ENCODE measurements at places on chromosomes 4 and X.

- no peak for DNase-seq
These were observed 43.1 kb downstream of the PPA2 start for GRCh38 chr4:105430811-105431210.

- DNase-seq = no peak
These were observed 39.1 kb upstream of the UCP1 start for GRCh38 chr4:140607852-140608251.

DNA sequence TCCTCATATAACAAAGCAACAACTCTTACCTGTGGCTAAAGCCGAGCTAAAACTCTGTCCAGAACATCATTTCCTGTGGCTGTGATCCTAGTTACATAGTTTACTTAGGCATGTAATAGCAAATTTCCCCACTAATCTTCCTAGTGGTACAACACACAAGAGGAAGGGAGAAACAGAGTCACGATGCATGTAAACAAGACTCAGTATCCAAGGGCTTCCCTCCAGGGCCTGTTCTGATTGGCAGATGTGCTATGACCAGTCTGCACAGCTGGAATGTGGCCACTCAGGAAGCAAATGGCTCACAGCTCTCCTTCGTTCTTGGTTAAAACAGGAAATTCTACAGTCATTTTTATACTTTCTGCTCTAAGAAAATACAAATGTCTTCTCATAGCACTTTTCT lies 49.2 kb upstream of the PRSS48 start:
- DNase-seq = no peak

DNA sequence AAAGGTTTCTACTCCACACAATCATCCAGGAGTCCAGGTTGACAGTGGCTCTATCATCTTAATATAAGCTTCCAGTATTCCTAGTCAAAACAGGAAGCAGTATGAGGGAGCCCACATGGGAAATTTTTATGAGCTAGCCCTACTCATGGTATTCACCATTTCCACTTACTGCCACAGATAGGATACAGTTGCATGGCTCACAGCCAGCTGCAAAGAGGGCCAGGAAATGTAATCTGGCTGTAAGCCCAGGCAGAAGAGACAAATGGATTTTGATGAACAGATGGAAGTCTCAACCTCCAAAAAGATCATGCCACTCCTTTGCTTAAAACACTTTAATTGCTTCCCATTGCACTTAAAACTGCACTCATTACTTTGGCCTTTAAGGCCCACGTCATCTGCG lies 150.6 kb downstream of the ADAMTS3 start:
- DNase-seq = no peak

GRCh38 chrX:40182615-40183014 lies 84.9 kb upstream of the BCOR start:
- DNase-seq = no peak

- DNase-seq = no peak
These were observed 20.1 kb downstream of the ACSL1 start for GRCh38 chr4:184805462-184806228.

DNA sequence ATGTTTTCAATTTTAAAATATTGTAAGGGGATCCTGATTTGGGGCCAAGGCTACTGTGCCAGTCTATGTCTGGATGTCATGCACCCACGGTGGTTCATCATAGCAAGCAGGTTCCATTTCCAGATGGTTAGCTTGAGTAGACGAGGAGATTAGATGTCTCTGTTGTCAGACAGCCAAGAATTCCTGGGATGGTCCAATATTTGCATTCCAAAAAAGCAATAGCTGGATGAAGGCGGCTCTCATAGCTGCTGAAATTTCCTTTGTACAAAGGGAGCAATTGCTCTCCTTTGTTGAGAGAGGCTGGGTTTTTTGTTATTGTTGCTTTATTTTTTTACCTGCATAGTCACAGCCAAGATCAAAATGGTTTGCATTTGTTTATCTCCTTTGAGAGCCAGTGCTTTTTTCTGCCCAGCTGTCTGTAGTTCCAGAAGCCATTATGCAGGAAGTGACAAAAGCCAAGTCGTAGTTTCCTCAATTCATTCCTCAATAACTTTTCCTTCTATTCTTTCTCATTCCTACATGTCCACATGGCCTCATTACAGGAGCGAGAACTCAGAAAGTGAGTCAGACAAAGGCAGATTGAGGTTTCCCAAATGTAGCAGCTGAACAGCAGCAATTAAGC lies 107.9 kb downstream of the MMRN1 start:
- DNase-seq = no peak

DNA sequence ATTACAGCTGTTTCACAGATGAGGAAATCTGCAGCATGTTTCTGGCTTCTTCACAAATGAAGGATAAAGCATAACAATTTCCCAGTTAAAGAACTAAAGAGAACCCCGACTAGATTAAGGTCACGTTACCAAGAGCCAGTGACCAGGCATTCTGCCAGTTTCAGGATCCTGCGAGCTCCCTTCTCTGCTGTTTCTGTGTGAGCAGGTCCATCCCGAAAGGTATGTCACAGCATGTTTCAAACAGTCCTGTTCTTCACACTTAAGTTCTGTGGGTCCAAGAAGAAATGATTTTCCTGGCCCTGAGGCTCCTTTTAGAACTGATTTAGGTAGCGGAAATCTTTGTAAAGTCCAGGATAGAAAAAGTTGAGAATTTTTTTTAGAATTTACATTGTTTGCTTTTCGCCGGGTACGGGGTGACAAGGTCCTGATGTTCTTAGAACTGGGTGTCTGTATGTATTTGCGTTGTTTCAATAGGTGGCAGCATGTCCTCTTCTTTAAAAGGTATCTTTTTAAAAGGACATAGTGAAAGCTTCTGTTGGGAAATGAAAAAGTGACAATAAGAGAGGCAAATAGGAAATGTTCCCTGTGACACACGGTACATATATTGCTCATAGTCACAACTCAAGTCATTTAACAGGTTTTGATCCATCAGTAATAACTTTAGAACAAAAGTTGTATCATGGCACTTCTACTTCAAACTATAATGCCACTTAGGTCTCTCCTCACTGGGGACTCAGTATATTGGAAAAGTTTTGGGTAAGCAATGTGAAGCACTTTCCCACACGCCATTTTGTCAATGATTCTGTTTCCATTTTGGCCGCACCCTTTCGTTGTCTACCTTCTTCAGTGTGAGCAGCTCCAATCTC lies 18.4 kb downstream of the IL21 start:
- no peak for DNase-seq

DNA sequence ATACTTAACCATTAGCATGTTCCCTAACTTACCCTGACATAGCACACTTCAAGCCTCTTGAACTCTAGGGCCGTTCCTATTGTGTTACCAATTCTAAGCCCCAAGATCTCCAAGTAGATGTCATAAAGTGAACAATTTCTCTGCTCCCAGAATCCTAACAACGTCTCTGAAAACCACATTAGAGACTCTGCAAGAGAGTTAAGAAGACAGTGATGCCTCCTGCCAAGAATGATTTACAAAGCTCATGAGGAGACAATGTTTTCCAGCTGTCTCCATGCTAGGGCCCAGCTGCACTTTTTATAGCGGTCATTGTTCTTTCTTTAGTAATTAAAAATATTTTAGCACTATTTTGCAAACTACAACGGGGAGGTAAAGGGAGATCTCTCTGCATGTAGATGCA lies 358.4 kb downstream of the PPP3CA start:
- no peak for DNase-seq

GRCh38 chrX:34880656-34881055 lies 61.9 kb upstream of the FAM47B start:
- DNase-seq = no peak

DNA sequence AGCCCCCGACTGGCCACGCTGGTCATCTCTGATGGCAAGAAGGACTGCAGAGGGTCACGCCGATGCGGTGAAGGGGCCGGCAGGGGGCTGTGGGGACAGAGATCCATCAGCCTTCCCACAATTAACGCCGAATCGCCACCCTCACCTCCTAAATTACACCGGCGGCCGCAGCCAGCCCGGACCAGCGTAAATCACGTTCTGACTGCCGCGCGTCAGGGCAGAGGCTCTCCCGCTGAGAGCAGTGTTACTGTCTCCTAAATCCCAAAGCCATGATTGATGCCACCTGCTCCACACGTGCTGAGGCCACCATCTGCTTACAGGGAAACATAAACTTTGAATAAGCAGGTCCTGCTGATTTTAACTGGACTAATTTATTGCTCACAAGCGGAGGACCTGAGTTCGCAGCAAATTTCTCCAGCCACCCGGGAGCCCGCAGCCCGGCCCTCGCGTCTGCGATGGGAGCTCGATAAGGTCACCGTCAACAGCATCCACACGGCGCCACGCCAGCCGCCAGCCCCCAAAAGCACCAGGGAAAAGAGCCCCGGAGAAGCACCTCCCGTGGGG lies 127.3 kb upstream of the NKX1-1 start:
- DNase-seq = no peak

DNA sequence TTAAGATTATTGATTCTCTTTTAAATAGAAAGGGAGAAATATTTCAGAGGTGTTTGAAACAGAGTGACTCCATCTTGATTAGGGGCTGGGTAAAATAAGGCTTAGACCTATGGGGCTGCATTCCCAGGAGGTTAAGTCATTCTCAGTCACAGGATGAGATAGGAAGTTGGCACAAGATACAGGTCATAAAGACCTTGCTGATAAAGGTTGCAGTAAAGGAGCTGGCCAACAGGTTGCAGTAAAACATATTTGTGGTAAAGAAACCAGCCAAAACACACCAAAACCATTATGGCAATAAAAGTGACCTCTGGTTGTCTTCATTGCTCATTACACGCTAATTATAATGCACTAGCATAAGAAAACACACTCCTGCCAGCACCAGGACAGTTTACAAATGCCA lies 165.0 kb downstream of the SPIN4 start:
- no peak for DNase-seq

DNA sequence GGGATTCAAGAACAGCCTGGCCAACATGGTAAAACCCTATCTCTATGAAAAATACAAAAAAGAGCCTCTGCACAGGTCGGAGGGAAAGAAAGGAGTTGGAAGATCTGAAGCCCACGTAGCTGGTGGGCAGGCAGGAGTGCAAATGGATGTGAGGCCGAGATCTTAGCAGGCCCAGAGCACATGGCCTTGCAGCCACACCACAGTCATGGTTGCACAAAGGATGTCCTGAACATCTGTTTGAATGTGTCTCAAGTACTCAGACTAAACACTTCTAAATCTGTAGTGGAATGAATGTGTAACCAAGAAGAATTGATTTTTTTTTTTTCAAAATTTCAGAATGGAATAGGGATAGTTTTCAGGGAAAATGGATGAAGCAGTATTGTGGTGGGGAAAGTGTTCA lies 10.8 kb downstream of the CA5B start:
- no peak for DNase-seq

DNA sequence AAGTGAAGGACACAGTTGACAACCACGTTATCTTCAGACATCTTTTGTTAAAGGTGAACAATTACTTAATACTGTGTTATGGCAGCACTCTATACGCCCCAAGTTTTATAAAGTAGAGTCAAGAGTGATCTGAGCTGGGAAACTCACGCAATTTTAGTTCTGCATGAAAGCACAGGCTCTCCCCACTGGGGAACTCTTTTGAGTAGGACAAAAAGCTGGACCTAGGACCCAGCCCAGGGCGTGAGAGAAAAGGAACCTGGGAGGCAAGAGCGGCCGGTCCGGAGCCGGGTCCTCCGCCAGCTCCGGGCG lies 152.6 kb upstream of the SLC4A4 start:
- no peak for DNase-seq

DNA sequence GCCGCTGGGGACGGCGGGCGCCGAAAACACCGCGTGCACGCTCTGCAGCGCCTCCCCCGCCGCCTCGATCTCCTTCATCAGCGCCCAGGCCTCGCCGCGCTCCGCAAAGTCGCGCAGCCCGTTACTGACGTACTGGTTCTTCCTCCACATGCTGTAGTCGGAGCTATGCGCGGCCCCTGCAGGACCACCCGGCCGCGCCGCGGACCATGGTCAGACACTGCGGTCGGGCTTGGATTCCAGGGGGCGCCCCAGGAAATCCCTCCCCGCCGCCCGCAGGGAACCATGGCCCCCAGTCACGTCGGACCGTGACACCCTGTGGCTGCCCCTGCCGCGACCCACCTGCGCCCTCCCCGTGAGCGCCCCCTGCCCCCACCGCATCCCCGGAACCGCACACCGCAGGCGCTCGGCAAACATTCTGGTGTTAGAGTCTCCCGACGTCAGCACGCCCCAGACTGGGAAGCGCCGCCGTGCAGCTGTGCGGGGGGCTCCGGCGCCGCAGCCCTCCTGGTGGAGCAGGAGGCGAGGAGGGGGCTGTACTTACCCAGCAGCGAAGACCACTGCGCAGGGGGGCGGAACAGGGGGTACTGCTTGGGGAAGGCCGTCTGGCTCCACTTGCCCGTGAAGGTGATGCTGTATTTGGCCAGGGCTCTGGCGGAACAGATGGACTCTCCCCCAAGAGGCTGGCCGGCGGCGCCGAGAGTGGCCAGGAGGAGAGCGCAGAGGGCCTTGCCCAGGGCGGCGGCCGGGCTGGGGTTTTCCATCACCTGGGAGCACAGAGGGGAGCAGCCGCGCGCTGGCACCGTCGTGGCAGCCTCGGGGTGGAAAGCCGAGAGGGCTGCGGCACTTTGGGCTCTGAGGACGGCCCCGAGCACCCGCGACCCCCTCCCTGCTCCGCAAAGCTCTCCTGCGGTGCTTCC lies 814 bp downstream of the SPON2 start:
- DNase-seq = no peak

DNA sequence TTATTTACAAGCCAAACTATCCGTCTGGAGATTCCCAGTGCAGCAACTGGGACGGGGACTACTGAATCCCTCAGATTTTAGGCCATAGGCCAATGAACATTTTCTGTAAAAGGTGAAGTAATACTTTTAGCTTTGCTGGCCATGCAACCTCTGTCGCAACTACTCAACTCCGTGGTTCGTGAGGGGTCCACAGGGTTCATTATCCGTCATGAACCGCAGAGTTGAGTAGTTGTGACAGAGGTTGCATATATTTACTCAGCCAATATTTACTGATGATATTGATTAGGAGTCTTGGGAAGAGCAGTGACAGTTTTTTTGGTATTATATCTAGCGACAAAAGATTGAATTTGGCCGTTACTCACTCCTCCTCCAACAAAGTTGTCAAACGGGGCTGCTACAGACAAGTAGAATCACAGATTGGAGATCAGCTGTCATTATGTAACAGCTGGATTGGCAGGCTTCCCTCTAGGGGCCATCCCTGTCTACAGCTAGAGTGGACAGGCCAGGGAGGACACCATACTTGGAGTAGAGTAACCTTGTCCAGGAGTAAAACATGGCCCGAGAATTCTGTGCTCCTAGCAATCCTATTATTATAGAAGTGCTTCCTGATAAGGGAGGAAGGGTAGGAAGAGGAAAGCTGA lies 37.2 kb upstream of the CD38 start:
- no peak for DNase-seq

DNA sequence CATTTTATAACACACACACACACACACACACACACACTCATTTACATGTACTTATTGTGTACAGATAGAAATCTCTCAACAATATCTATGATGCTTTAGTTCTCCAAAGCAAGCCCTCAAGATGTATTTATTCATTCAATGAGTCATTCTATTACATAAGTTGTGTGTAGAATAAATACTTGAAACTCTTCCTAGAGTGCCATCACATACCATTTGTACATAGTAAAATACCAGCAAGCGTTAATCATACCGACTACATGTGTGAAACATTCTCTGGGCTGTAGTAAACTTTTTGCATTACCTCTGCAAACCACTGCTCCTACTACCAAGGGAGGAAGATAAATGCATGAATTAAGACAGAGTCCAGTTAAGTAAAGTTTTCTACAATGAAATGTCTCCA lies 70.9 kb downstream of the EPHA5 start:
- no peak for DNase-seq

- DNase-seq = no peak
These were observed 13.8 kb downstream of the SLC25A5 start for GRCh38 chrX:119482041-119482440.
